ENCODE measurements at places on chromosomes 1 and 21.

- peak; percentile 84 for DNase-seq
- H3K27ac ChIP-seq, result peak within 1 kb of the TSS; percentile 98
- no peaks in the 10 kb centered on the region for H3K4me1 ChIP-seq
- no peaks in the 10 kb centered on the region for H3K27me3 ChIP-seq
- peak within 1 kb of the TSS; percentile 93 for H3K4me3 ChIP-seq
- no peaks in the 10 kb centered on the region for H3K36me3 ChIP-seq
These were observed at the start of gene PITHD1 for GRCh38 chr1:23777979-23778814. Gene PITHD1, plus strand, starts transcription at chr1:23778418. Its CDS starts 98 bp downstream, at chr1:23778516.

DNA sequence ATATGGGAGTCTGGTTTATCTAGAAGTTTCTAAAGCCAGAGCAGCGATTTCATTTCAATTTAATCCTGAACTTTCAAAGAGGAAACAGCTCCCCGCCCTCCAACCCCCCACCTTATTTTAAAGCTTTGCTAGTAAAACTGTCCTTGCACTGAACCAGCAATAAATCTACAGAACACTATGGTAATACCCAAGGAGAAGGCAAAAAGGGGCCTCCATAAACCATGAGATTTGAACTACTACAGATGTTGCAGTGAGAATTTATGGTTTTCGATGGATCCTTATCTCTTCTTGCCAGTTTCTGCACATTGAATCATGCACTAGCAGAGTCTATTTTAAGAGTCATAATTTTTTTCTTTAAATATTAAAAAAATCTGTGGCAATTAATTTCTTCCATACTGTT, 64.8 kb upstream of the BEND5 start:
- H3K4me3 ChIP-seq, result no peak overlapping the region
- H3K4me1 ChIP-seq, result no peaks in the 10 kb centered on the region
- H3K27me3 ChIP-seq, result no peaks in the 10 kb centered on the region
- DNase-seq, result no peak
- no peaks in the 10 kb centered on the region for H3K36me3 ChIP-seq

GRCh38 chr1:241593186-241593585, 47.0 kb downstream of the CHML start:
- H3K27me3 ChIP-seq, result no peaks in the 10 kb centered on the region
- H3K4me3 ChIP-seq, result no peak overlapping the region
- DNase-seq, result no peak
- H3K4me1 ChIP-seq, result no peaks in the 10 kb centered on the region

DNA sequence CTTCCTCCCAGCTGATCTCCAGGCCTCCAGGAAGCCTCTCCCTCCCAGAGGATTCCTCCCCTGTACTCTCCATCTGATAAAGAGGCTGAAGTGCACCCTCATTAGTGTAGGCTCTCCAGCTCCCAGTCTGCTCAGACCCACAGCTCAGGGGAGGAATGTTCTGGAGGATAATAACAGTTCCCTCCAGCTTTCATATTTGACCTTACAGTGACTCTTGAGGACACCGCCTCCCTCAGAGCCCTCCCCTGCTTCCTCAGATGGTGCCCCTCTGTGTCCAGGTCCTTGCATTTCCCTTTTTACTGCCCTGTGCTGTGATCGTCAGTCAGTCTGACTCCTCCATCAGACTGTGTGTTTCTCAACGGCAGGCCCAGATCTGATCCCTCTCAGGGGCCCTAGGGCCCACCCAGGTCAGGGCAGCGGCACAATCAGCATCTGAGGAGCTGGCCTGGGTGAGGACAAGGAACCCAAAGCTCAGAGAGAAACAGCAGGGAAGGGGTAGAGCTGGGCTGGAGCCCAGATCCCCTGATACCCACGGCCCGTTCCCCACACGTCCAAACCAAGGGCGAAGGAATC, 1.1 kb upstream of the SHISAL2A start:
- H3K4me1 ChIP-seq, result no peaks in the 10 kb centered on the region
- no peak overlapping the region for H3K4me3 ChIP-seq
- no peak for DNase-seq
- H3K27ac ChIP-seq, result no peak overlapping the region

DNA sequence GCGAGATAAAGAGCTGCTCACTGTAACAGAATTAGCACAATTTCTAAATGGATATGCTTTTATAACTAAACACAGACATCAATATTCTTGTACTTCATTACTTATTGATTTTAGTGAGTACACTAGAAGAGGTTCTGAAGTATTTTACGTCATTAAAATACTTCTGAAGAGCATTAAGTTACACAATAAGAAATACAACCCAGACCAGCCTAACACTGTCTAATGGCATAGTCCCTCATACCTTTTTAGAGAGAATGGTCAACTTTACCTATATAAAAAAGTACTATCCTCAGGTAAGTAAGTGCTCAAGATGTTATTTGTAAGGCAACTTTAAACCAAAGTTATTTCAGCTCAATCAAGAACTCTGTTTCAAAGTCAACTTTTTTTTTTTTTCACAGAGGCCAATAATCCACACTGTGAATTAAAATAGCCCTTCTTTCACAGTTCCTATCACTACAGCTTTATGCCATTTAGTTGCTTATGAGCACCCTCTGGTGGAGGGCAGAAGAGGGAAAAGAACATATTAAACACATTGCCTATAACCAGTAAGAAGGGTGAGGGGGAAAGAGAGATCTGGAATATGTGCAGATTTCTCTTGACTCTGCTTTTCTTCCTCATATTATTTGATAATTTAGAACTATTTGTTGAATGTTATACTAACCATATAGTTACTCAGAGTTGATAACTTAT, 182.1 kb upstream of the DMRTA2 start:
- no peak overlapping the region for H3K4me3 ChIP-seq
- no peak for DNase-seq
- no peak overlapping the region for H3K27ac ChIP-seq

Measured in right lobe of liver (tissue), 6 donors.